ENCODE measurements at places on chromosomes 6 and 20.

- peaks cover 20% of the 10 kb centered on the region for H3K4me1 ChIP-seq
- no peak overlapping the region for H3K4me3 ChIP-seq
- peaks cover 29% of the 10 kb centered on the region for H3K27me3 ChIP-seq
- no peaks in the 10 kb centered on the region for H3K36me3 ChIP-seq
- H3K27ac ChIP-seq: no peak overlapping the region
Measured at GRCh38 chr20:3247638-3248037, 8.6 kb upstream of the SLC4A11 start.

DNA sequence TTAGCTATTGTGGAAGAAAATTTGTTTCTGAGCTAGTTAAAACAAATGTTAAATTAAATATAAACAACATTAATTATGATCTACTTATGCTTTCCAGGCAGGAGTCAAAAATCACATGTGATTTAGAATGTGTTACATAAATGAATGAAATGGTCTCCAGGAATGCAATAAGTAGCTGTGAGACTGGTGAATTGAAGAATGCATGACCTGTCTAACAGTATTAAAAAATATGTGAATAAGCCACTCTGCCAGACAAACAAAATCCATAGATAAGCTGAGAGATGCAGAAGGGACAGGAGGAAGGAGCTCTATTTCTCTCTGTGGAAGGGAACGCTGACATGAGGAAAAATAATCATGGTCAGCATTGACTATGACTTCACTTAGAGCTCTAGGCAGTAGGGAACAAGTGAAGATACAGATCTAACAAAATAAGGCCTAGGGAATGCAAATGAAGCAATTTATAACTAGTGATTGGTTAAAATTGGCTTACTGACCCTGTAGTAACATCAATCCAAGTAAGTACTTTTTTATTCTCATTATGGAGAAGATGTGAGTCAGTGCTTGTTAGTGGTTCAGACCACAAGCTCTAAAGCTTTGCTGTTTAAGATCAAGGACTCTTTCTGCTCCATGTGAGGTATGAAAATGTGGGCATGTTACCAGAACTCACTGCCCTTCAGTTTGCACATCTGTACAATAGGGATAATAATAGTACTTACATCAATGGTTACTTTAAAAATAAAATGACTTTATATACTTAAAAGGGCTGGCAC, 432.6 kb downstream of the MMUT start:
- no peak overlapping the region for H3K4me3 ChIP-seq
- no peak overlapping the region for H3K27ac ChIP-seq
- no peaks in the 10 kb centered on the region for H3K4me1 ChIP-seq

DNA sequence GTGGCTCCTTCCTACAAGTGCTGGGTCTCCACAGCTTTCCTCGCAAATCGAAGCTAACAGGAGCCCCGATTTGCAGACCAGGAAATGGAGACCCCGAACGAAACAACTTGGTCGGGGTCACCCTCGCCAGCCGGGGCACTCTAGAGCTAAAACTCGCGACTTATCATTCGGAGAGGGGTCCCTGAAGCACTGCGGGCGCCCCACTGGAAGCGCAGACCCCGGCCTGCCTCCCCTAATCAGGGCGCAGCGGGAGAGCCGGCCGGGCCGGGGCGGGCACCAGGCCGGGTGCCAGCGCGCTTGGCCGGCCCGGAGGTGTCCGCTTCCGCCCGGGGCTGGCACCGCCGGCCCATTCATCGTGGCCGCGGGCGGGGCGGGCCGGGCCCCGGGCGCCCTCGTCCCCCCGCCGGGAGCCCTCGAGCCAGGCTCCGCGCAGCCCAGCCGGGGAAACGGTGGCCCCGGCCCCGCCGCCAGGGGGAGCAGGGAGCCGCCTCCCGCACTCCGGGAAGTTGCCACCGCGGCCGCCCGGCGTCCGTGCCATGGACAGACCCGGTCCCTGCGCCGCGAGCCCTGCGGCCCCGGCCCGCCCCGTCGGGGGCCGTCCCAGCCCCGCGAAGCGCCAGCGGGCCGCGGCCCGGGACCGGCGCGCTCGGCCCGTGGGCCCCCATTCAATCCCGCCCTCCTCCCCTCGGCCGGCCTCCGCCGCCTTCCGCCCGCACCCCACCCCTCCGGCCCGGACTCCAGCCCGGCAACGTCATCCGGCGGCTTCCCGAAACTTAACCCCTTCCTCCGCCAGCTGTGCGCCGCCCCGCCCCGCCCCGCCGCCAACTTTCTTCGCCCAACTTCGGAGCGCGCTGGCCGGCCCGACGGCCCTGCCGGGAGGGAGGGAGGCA, 961 bp downstream of the RRBP1 start:
- H3K27me3 ChIP-seq: peaks cover 19% of the 10 kb centered on the region
- peak overlapping the region; percentile 76 for H3K27ac ChIP-seq
- peak overlapping the region; percentile 78 for H3K4me3 ChIP-seq
- H3K36me3 ChIP-seq: peaks cover 7% of the 10 kb centered on the region
- H3K4me1 ChIP-seq: peaks cover 26% of the 10 kb centered on the region

DNA sequence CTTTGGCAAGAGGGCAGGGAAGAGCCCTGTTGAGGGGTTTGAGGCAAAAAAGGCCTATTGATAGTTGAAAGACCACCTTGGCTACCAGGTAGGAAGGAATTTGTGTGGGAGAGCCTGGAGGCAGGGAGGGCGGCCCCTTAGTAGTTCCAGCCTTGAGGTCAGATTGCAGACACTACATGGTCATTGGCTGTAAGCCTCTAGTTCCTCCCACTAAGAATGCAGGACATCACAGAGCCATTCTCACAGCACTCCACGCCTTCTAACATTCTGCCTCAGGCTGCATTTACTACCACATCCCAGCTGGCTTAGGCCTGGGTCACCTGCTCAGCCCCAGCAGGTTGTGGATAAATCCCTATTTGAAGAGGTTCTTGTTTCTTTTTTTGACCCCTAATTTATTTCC, 91.0 kb upstream of the SNX9 start:
- DNase-seq: no peak
- H3K27ac ChIP-seq: no peak overlapping the region
- H3K4me1 ChIP-seq: no peaks in the 10 kb centered on the region
- H3K27me3 ChIP-seq: no peaks in the 10 kb centered on the region

- H3K4me3 ChIP-seq: no peak overlapping the region
- H3K4me1 ChIP-seq: no peaks in the 10 kb centered on the region
- DNase-seq: no peak
Measured at GRCh38 chr6:169983651-169984050, 232.2 kb downstream of the ERMARD start.

DNA sequence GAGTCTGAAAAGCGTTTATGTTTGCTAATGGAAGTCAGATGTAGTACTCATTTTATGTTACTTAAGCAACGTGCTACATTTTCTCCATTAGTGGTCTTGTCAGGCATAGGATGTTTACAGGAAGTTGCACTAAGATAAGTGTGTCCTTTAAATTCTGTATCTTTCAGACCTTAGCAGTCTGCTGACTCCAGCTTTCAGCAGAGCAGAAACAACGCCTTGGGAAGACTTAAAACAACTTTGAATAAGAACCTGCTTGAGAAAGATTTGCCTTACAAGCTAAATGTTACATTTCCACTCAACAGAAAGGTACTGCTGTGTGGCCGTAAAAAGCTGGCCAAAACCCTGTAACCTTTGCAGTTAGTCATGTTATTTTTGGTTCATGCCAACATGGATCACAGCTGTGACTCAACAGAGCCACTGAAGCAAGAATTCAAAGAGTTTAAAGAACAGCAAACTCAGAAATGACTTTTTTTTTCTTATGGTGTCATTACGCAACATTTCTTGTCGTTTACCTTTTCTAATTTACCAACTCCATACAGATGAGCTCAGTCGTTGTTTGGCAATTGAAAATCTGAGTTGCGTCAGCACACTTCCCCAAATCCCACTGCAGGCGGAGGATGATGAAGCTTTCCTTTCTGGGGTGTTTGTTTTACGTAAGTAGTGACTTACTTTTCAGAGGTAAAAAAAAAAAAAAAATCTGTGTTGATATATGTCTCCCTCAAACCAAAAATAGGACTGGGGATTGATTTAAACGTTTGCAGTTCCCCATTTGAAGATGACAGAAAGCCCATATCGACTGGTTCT, 27.9 kb upstream of the BMP6 start:
- peaks cover 15% of the 10 kb centered on the region for H3K4me1 ChIP-seq
- H3K27ac ChIP-seq: peak overlapping the region; percentile 77
- no peaks in the 10 kb centered on the region for H3K36me3 ChIP-seq
- H3K27me3 ChIP-seq: peaks cover 2% of the 10 kb centered on the region
- DNase-seq: peak; percentile 6
- H3K4me3 ChIP-seq: no peak overlapping the region

DNA sequence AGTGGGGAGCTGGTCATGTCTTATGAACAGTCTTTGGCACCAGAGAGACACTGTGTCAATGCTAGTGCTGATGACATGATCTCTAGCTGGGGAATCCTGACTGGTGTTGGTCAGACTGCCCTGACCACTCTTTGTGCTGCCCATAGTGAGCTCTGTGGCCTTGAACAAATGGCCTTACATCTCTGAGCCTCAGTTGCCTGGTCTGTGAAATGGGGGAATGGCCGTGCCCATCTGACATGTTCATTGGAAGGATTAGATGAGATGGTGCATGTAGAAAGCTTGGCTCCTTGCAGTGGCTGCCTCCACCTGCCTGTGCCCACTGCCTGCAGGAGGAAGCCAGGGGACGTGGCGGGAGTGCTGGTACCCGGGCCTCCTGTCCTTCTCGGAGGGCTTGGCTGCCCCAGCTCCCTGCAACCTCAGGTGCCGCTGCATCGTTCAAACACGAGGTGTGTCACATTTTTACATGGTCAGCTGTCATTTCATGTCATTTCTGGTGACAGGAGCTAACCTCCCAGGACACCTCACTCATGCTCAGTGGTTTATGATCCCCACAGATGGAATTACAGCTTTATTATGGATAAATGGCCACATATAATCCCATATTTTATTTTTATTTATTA, 45.8 kb downstream of the ANKRD60 start:
- no peak overlapping the region for H3K4me3 ChIP-seq
- no peak overlapping the region for H3K27ac ChIP-seq
- DNase-seq: no peak
- peaks cover 21% of the 10 kb centered on the region for H3K27me3 ChIP-seq

DNA sequence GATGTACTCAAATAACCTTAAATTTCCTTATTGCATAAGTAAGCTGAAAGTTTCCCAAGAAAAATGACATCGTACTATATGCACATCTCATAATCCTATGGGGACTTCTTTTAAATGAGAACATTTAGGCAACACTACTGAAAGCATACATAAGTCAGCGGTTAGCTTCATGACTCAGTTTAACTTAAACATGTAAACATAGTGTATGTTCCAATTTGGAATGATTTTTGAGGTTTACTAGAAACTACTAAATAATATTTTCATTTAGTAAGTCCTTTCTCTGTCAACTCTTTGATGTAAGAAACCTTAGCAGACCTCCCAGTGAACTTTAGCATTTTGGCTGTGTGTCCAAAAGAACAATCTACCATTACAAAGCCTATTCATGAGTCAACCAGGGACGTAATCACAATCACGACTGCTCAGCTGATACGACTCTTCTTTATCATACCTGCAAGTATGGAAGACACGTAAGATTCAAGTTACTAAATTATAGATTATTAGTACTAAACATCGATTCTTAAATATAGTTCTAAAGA, 19.3 kb downstream of the HIVEP2 start:
- peaks cover 54% of the 10 kb centered on the region for H3K4me1 ChIP-seq
- peak overlapping the region; percentile 95 for H3K4me3 ChIP-seq
- DNase-seq: no peak
- peaks cover 13% of the 10 kb centered on the region for H3K36me3 ChIP-seq
- H3K27ac ChIP-seq: peak overlapping the region; percentile 95
- H3K27me3 ChIP-seq: no peaks in the 10 kb centered on the region

DNA sequence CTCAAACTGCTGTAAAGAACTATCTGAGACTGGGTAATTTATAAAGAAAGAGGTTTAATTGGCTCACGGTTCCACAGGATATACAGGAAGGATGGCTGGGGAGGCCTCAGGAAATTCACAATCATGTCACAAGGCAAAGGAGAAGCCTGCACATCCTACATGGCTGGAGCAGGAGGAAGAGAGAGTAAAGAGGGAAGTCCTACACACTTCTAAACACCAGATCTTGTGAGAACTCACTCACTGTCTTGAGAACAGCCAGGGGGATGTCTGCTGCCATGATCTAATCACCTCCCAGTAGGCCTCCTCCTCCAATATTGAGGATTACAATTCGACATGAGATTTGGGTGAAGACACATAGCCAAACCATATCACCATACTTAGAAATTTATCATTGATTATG, 1307.0 kb upstream of the GJE1 start:
- no peaks in the 10 kb centered on the region for H3K36me3 ChIP-seq
- peaks cover 3% of the 10 kb centered on the region for H3K27me3 ChIP-seq
- no peak overlapping the region for H3K27ac ChIP-seq
- H3K4me1 ChIP-seq: no peaks in the 10 kb centered on the region
- no peak for DNase-seq

DNA sequence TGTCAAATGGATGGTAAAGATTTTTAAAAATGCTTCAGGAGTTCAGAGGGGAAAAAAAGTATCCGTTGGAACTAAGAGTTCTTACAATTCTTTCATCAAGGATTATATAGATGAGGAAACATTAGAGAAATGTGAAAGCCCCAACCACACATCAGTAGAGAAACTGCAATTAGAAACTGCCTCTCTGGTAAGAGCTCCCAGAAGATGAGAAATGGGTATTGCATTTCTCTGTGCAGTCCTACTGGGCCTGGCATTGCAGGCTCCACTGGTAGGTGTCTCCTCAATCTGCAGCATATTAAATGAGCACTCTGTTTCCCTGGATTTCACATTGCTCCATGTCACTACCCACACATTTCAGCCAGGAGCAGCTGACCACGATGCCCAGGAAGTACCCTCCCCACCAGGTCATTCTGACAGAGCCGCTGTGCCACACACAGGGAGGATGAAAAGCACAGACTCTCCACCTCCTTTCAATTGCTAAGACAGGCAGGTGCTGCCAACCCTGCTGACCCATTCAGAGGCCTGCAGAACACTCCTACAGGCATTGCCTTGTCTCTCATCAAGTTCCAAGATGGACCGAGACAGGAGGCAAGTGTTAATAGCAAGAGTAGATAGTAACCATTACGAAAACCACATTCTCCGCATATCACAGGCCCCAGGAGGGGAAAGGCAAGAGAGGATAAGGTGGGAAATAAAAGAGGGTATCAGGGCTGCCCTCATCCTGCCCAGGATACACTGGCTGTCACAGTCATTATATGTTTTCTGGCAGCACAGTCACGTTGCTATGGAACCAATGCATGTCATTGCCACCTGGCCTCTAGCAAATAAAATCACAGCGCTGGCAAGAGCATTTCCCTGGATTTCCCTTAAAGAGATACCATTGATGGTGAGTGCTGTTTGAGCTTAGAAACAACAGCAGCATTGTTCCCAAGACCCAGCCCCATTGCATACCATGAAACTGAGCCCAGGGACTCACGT, 241.7 kb downstream of the ATXN1 start:
- H3K27ac ChIP-seq: no peak overlapping the region
- H3K27me3 ChIP-seq: no peaks in the 10 kb centered on the region
- peaks cover 40% of the 10 kb centered on the region for H3K4me1 ChIP-seq
- no peak for DNase-seq

All from activated naive CD8-positive, alpha-beta T cell treated with anti-CD3 and anti-CD28 coated beads, Interleukin-2, amount 50 U/mL, for 24 hours (primary cell).